CD8-positive, alpha-beta T cell (primary cell): ENCODE measurements at places on chromosomes 1 and 21. TPM values are rescaled to one million over a fixed set of nuclear protein-coding genes. Genes with fewer than 3 reads are reported as not detected.

OR2L8 gene
- 0.35 TPM for total RNA-seq

SGIP1 gene
- total RNA-seq: not detected

CD48 gene
- 397 TPM for total RNA-seq

DNA sequence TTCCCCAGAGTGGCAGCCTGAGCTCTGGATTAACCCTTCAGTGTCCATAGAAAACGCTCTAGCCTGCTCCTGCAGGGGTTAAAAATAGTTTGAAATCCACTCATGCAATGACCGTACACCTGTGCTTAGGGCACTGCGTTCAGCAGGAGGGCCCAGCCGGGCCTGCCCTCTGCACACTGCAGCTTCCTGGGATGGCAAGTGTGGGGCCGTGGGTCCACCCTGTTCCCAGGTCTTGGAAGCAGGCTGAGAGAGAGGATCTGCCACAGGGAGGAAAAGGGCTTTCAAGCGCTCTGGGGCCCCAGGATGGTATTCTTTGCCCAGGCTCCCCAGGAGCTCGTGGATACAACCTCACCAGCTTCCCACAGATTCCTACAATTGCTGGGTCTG is 1.5 kb upstream of the S100B start:
- DNase-seq: no peak

LRRIQ3 gene
- total RNA-seq: not detected

DNA sequence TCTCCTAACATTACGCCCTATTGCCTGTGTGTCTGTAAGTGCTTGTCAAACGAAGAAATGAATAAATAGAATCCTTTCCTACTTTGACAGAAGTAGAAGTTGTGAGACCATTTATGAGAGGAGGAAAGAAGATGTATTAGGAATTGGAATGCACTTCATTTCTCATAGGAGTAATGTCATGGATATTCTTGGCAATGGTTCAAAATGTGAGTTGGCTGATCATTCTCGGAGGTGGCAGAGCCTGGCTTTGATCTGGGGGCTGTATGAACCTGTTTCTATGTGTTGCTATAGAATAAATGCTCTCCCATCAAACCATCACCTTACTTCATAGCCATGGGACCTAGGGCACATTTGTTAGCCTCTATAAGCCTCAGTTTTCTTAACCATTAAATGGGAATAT is 10.1 kb upstream of the SERBP1 start:
- no peak for DNase-seq

DNA sequence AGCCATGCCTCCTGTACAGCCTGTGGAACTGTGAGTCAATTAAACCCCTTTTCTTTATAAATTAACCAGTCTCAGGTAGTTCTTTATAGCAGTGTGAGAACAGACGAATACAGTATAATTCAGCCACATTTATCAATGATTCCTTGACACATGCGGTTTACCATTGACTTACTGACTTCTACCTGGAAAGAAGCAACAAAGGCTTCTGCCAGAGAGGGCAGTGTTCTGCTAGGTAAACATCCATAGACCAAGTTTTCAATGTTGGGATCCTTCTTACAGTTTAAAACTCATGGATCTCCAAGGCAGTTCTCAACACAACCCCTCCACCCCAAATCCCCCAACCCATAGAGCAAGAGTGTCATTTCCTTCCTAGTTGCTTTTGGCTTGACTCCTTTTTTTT is 150.6 kb downstream of the ZNF648 start:
- no peak for DNase-seq

LCE1B gene
- total RNA-seq: not detected
